ENCODE measurements at places on chromosomes 2 and 18.

DNA sequence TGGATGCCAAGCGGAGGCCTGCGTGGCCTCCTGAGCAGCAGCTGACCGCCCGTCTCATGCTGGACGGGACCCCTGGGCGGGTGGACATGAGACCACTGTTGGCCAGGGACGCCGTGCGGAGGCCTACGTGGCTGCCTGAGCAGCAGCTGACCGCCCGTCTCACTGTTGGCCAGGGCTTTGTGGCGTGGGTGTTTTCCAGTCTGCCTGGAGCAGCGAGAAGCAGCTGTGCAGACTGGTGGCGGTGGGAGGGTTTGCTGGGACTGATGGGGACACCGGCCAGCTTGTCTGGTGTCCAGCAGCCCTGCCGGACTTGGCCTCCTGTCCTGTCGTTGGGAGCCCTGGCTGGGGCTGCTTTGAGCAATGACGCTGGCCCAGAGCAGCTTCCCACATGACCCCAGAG is 5.8 kb upstream of the D2HGDH start:
- DNase-seq, result no peak

DNA sequence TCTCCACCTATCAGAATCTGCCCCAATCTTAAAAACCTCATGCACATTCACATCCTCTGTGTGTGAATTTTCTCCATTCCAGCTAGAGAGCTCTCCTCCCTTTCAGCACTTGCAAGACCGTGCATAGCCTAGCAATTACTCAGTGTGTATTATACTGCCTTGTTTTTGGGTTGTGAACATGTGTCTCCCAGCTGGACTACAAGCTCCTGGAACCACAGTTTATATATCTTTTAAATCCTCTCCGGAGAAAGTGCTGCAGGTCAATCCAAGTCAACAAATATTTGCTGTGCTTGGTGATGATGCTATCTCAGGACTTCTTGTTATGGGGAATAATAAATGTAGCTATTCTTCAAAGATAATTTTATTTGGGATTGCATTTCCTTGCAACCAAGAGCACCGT is 58.2 kb upstream of the MEX3C start:
- no peak for DNase-seq

DNA sequence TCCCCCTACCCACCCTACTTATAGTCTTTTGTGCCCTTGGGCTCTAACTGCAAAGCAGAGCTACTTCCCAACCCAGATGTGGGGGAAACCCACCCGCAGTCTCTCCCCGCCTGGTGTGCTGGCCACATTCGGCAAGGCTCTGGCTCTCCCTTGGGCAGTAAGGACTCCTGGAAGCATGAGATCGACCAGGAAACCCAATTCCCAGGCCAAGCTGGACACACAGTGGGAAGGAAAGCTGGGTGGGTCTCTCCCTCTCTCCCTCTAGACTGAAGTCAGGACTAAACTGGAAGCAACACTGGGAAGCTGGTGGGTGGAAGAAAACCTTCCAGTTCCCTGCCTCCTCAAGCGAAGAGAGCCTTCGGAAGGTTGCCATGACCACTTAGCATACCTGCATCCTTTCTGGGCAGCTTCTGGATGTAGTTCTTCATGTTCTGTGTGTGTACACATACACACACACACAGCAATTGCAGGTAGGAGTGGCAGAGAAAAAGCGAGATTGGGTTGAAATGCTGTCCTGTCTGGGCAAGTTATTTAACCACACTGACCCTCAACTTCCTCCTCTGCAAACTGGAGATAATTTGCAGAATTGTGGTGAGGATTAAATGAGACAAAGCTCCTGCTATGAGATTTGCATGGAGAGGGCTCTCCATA is 33.9 kb downstream of the ZBTB7C start:
- no peak for DNase-seq

DNA sequence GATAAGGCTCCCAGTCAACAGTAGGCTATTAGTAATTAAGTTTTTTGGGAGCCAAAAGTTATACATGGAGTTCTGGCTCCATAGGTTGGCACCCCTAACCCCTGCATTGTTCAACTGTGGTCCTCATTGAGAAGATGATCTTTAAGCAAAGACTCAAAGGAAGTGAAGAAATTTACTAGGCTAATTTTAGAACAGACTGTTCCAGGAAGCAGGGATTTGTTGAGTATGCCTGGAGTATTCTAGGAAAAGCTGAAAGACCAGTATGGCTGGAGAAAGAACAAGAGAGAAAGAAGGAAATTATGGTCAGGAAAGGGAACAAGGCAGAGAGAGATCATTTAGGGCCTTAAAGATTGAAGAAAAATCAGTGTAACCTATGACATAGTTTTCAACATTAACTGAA is 125.1 kb downstream of the PMAIP1 start:
- no peak for DNase-seq

- DNase-seq, result no peak
Observed at GRCh38 chr18:13582178-13582670, 144.1 kb downstream of the FAM210A start.

GRCh38 chr2:28683100-28683706 is 68.4 kb upstream of the PPP1CB start:
- no peak for DNase-seq

DNA sequence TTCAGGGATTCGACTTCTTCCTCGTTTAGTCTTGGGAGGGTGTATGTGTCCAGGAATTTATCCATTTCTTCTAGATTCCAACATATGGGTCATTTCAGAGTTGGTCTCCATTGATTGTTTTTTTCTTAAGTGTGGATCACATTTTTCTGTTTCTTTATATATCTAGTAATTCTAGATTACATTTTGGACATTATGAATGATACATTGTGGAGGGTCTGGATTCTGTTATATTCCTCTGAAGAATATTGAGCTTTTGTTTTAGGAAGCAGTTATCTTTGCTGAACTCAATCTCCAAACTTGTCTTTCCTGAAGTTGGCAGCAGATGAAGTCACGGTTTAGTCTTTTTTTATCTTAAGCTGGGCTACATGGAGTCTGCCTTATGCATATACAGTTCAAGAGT is 9.3 kb downstream of the FAM228B start:
- DNase-seq, result no peak

DNA sequence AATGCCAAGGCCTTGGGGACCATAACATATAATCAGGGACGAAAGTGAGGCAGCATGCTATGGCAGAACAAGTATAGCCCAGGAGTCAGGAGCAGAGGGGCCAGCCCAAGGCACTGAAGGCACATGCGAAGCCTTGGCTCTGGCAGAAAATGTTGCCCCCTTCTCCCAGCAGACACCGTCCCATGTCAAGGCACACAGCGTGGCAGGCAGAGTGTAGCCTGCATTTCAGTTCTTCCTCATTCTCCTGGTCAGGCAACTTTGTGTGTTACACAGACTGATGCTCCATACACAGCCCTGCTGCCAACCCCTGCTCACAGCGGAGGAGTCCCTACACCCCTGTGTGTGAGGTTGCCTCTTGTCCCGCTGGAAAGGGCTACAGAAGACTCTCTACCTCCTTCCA is 480.8 kb downstream of the BCL11A start:
- DNase-seq, result no peak

DNA sequence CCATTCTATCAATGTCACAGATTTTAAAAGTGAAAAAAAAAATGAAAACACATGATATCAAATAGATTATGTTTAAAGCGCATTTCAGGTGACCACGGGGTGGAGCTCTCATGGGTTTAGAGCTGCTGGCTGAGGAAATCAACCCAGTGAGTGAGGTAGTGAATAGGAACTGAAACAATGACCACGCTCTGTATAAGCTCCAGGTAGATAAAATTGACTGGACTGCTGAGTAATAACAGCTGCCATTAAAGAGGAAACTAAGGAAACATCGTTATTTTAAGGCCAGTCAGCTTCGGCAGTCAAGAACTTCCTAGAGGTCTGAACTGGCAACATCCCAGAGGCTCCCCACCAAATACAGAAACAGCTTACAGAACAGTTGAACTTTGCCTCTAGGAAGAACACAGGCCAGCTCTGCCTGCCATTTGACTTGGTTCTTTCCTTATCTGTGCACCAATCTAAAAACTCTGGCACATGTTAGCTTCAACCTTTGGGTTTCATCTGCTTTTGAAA is 185.9 kb downstream of the PDE1A start:
- DNase-seq, result no peak

DNA sequence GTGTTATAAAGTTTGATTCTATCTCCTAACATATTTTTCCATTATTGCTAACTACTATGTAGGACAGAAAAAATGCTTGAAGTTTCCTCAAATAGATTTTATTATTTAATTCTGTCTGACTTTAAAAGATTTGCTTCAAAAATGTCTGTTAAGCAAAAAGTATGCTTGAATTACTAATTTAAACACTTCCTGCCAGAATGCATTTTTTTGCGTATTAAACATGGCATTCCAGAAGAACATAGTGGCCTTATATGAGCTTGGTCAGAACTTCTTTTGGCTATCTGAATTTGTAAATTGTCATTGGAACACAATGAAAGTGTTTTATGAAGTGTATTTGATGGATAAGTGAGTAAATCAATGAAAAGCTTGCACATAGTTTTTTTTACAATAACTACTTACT is 37.8 kb downstream of the MBD5 start:
- DNase-seq, result no peak

- no peak for DNase-seq
Observed at GRCh38 chr2:67772216-67773170, 290.3 kb downstream of the C1D start.

DNA sequence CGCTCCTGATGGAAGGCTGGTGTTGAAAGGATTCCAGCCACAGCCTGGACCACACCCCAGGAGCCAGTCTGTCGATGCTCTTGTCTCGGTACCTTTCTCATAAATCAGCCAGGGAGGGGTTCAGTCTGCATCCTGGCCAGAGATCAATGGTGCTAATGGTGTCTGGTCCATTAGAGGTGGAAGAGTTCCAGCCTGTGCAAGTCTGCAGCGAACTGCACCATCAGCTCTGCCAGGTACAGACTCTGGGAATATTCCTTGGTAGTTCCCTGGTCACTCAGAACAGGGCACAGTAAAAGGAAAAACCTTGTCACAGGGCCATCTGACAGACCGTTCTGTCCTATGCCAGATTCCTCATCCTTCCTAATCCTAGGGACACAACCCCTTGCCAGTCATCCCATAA is 164.3 kb downstream of the MTCL1 start:
- no peak for DNase-seq

GRCh38 chr2:220181165-220181564 is 553.7 kb downstream of the SLC4A3 start:
- no peak for DNase-seq

- DNase-seq, result no peak
Observed at GRCh38 chr2:149161481-149162225, 123.2 kb downstream of the LYPD6B start.

GRCh38 chr2:233400341-233400740 is 46.0 kb downstream of the DGKD start:
- no peak for DNase-seq

GRCh38 chr2:59892398-59892797 is 661.1 kb downstream of the BCL11A start:
- DNase-seq, result no peak

GRCh38 chr2:109690457-109690821 is 76.3 kb downstream of the SOWAHC start:
- no peak for DNase-seq

GRCh38 chr18:25322806-25323205 is 29.2 kb downstream of the ZNF521 start:
- no peak for DNase-seq

DNA sequence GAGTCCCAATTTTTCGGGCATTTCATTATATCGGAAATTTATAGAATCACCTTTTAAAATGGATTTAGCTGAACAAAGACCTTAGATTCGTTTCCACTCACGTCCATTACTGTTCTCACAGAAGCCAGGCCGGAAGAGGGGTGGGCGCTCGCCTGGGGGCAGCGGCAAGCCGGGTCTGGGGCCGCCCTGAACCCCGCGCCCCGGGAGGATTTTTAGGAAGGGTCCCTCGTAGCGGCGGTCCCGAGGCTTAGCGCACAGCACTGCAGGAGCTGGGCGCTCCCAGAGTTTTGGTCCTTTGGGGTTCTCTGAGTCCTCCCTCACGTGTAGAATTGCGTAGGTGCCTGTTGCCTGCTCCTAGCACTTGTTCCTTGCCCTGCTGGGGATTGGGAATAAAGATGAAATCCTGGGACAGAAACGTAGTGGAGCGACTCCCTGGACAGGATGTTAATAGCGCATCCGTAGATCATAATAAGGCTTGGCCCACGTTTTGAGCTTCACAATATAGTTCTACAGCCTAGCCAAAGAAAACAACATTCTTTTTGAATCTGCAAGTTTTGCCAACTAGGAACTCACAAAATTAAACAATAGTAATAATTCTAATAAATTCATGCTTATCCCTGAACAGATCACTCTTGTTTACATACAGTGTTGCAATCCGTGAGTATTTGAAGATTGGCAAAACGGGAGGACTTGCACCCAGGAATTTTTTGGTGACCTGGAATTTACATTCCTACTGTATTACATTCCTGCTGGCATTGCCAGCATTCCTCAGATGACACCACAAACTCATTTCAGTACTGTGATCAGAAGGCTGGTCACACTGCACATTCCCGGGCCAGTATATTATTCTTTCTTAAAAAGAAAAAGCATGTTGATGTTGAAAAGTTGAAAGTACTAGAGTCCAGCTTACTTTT is 875 bp downstream of the C18orf63 start:
- no peak for DNase-seq

DNA sequence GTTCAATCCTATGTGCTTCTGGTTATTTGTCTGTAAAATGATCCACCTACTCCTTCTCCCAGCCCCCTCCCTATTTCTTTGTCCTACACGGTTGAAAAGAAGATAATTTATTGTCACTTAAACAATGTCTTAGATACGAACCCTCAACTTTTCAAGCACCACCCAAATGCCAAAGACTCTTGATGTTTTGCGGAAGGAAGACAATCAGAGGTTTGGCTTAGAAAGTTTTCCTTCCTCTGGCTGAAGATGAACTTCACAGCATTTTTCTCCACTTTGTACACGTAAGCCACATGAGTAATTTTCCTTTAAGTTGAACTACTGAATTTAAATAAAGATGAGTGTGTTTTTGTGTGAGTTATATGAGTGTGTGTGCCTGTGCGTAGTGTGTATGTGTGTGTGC is 25.5 kb upstream of the SLC8A1 start:
- DNase-seq, result no peak

- no peak for DNase-seq
Observed at GRCh38 chr2:239212929-239213642, 187.7 kb downstream of the HDAC4 start.

GRCh38 chr2:45283764-45284620 is 274.7 kb upstream of the SIX2 start:
- DNase-seq, result no peak

- DNase-seq, result no peak
Observed at GRCh38 chr2:237863689-237864443, 4.4 kb downstream of the RAMP1 start.

- no peak for DNase-seq
Observed at GRCh38 chr2:235678712-235679111, 184.9 kb downstream of the AGAP1 start.

DNA sequence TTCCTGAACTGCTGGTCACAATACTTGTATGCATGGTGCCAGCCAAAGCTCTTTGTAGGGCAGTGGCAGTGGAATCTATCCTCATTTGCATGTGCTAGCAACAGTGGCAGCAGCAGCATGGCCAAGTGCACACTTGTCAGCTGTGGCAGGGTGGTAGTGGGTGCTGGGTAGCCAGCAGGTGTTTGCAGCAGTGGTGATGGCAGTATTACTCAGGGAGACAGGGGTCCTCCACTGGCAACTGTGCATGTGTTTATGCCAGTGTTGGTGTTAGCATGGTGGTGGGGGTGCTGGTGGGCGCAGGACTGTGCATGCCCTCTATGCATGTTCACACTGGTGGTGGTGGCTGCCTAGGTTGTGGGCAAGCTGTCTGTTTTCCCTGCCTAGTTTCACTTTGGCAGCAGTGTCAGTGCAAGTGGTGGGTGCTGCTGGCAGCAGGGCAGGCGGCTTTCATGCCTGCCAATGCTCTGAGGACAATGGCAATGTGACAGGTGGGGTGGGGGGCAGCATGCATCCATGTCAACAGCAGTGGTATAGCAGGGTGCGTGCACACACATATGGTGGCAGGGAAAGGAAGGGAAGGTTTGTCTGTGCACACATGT is 41.2 kb downstream of the GALNT13 start:
- DNase-seq, result no peak
